ENCODE measurements at places on chromosomes 16 and 17.

GRCh38 chr17:67737145-67737544, 19.4 kb downstream of the NOL11 start:
- no peak for DNase-seq

DNA sequence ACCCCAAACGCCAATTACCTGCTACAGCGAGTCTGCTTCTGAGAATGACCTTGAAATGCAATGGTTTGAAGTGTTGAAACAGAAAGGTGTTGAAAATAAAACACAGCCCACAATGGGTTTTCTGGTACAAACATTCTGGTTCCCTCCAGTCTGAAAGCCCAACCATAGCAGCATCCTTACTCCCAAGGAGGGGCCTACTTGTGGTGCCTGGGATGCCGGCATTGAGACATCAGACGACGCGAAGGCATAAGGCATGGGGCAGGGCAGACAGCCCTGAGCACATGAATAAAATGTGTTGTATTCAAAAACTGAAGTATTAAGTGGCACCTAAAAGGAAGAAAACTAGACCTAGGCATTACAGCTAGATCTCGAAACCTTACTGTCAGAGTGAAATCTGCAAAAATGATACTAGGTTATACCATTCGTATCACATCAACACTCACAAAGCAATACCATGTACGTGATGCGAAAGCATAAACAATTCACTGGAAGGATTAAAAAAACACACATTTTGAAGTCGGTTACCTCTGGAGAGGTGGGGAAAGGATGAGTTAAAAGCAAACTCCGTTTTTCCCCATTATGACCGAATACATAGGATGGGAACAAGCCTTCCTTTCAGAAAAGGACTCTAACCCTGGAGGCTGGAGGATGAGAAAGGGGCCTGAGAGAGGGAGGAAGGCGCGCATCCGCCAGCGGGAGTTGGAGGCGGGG, 702 bp downstream of the NUDT21 start:
- DNase-seq: no peak

DNA sequence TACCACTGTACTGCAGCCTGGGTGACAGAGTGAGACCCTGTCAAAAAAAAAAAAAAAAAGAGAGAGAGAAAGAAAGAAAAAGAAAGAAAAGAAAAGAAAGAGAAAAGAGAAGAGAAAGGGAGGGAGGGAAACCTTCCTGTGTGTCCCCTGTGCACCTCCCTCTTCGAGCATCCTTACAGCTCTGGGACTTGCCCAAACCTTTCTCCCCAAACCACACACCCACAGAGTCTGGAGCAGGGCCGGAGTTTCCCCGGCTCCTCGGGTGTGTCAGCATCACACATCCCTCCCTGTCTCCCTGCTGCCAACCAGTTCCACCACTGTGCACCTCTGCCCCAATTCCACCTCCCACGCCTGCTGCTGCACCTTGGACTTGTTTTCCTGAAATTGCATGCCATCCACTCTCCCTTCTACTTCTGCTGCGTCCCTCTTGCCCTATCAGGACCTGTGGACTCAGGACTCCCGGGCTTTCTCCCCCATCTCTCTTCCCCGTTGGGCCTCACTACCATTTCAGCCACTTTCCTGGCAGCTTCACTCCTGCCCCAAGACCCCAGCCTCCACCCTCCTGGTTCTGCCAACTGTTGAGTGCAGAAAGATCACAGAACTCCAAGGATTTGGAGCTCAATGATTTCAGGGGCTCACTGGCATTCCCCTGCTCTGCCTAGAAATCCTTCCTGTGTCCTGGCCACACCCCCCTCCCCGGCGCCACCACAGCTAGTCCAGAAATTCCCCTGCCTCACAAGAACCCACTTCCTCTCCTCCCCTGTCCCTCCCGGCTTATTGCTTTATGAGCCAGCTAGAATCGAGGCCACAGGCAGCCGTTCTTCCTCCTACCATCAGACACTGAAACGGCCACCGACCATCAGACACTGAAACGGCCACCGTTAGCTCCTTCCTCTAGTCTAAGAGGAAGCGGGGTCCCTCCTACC, 3.7 kb upstream of the CDK3 start:
- DNase-seq: peak; percentile 90

- no peak for DNase-seq
These were observed 16.8 kb downstream of the TMEM100 start for GRCh38 chr17:55705847-55706246.

DNA sequence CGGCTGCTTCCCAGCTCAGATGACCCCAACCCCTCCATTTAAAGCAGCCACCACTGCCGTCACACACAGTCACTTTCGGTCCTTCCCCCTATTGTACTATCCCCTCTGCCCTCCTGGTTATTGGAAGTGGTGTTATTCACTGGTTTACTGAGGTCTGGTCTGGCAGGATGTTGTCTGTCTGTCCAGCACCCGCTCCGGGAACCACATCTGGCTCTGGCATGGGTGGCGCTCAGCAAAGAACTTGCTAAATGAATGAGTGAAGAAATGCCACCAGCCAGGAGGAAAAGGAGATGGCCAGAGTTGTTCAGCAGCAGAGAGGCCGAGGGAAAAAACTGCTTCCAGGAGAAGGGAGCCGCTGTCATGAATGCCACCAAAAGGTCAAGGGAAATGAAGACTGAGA, 161.6 kb downstream of the GSG1L start:
- no peak for DNase-seq

- DNase-seq: no peak
These were observed 6.2 kb downstream of the FSCN2 start for GRCh38 chr17:81534157-81535006.

DNA sequence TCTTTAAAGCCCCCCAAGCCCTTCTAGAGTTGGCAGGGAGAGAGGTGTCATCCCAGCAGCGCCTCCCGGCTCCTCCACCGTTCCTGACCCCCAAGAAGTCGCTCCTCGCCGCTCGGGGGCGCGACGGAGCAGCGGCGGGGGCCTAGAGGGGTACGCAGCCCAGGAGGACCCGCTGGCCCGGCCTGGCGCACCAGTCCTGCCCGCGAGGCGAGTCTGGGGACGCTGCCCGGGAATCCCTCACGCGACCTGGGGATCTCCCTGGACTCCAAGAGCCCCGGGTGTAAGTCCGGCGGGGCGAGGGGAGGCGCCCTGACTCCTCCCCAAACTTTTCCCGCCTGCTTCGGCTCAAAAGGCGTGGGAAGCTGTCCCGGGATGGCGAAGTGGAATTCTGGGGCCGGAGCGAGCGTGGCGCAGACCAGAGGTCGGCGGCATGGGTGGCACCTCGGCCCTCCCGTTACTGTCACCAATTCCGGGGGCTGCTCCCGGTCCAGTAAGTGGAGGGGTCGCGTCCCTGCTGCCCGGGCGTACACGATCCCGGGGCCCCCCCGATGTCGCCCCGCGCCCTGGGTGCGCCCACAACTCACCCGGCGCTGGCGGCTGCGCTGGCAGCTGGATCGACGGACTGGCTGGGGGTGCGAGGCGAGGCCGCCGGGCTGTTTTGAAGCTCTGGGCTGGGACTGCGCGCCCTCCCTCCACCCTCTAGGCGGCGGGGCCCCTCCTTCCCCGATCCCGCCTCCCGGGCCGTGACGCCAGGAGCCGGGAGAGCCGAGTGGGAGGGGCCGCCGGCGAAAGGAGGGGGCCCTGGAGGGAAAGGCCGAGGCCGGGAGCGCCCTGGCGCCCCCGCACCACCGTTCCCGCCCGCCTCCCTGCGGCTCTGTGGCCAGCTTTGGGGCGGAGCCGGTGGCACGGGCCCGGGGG, at the start of gene EMP2:
Gene EMP2 (minus strand): TSS at position 634 of the 918 bp plus-strand sequence. CDS start 32,981 bp downstream, outside the sequence.
- peak; percentile 89 for DNase-seq

GRCh38 chr17:17566896-17567513, 24.5 kb downstream of the PEMT start:
- DNase-seq: no peak

DNA sequence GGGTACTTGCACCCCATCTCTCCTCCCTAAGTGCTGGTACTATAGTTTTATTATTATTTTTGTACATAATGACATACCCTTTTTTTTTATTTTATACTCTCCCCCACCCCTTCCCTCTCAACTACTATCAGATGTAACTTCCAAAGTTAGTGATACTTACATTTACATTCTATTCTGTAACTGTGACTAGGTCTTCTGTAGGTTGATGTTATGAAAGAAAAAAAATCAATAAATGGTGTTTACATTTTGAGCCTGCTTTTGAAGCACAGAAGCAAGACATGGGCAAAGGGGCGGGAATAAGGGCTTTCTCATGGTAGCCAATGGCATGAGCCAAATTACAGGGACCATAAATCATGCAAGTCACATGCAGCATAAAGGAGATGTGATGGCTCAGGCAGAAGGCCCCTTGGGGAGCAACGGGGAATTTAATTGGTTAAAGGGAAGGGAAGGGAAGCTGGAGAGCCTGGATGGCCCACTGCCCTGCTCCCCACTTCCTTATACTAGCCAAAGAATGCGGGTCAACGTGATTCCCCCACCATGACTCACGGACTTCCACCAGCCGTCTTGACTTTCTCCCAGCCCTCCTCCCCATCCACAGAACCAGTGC, 2.4 kb upstream of the ACSF2 start:
- DNase-seq: peak; percentile 94

GRCh38 chr17:50397919-50398285, 579 bp upstream of the LRRC59 start:
- DNase-seq: no peak

GRCh38 chr16:11581678-11582077, 5.0 kb downstream of the LITAF start:
- no peak for DNase-seq

DNA sequence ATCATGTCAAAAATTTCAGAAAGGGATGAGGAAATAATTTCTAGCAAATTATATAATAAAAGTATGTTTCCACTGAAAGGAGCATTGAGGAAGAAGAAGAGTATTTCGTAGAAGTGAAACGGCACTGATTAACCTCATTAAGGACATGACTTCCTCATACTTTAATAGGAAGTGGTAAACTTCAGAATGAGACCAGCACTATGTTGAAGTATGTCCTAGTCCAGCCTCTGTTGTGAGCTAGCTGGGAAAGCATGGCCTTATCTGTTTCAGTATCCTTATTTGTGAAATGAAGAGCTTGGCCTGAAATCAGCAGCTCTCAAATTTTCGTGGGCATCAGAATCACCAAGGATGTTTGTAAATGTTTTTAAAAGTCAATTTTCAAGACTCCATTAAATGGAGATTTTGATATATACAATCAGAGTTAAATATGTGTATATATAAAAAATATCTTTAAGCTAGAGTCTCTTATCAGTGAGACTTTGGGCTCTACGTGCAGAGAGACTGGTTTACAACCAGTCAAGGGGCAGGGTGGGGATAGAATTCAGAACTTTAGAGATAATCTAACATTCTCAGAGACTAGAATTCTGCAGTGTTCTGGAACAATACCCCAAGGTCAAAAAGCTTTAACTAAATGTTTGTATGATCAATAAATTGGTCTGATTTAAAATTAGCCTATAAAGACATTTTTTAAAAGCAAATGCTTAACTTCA, 365.4 kb downstream of the CDH13 start:
- DNase-seq: no peak

- DNase-seq: no peak
These were observed 188.7 kb upstream of the MPHOSPH6 start for GRCh38 chr16:82358606-82359221.

GRCh38 chr16:78509965-78510364, 410.5 kb downstream of the WWOX start:
- DNase-seq: no peak

DNA sequence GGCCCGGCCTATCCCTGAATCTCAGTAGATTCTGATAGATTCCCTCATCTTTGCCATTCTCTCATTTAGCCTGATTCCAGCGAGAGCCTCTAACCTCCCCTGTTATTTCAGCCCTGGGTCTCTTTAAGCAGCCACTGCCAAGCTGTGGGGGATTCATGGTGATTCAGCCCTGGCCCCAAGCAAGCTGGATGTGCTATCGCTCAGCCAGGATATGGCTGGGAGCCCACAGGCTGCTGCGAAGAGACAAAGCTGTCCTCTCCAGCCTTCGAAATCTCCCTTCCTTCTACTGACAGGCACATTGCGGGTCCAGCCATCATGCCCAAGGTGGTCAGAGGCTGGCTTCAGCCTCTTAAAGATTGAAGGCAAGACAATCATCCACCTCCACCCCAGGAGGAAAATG, 394.1 kb downstream of the SOX9 start:
- DNase-seq: no peak

- DNase-seq: no peak
These were observed 30.6 kb downstream of the PIGL start for GRCh38 chr17:16247586-16247984.

DNA sequence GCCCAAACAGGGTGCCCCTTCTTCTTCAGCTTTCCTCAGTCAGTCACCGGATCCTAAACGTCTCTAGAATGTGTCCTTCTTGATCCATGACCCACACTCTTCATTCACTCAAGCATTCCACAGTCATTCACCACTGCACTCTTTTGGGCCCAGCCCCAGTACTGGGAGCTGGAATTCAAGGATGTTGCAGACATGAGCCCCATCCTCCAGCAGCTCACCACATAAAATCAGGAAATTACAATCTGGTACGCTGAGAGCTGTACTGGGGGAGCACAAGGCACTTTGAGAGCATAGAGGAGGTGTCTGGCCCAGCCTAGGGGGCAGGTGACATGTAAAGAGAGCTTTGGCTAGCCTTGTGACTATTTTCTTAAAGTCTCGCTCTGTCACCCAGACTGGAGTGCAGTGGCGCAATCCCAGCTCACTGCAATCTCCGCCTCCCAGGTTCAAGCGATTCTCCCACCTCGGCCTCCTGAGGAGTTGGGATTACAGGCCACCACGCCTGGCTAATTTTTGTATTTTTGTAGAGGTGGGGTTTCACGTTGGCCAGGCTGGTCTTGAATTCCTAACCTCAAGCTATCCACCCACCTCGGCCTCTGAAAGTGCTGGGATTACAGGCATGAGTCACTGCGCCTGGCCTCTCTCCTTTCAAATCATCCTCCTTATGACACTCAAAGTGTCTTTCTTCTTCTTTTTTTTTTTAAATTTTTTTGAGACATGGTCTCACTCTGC, 18.7 kb downstream of the CES4A start:
- peak; percentile 85 for DNase-seq

DNA sequence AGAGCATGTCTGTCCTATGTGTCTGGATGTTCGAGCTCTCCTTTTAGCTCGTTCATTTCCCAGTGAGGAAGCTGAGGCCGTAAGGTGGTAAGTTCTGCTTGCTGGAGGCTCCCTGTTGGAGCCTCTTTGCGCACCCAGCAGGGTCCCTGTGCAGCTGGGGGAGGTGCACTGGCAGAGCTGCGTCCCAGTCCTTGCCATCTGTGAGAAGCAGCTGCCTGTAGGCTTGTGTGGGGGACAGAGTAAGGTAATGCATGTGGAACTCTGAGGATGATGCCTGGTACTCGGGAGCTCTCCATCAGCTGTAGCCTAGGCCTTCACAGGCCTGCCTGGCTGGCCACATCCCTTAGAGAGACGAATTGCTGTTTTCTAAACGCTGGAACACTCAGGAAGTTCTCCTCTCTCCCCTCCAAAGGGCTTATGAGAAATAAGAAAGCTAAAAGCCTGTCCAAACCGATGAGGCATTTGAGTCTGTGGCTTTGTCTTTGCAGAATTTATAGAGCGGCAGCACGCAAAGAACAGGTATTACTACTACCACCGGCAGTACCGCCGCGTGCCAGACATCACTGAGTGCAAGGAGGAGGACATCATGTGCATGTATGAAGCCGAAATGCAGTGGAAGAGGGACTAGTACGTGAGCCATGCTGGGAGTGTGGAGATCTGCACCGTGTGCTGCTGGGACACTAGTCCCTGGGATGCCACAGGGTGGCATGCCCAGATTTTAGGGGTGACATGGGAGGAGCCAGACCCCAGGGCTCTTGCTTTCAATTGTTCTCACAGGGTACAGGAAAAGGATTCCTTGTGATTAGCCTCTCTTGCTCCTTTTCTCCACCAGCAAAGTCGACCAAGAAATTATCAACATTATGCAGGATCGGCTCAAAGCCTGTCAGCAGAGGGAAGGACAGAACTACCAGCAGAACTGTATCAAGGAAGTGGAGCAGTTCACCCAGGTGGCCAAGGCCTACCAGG, 1.6 kb downstream of the NDUFB10 start:
- DNase-seq: no peak
